ENCODE measurements at places on chromosomes 6 and 20. TPM values are rescaled to one million over a fixed set of nuclear protein-coding genes. Genes with fewer than 3 reads are reported as not detected.

- H3K4me3 ChIP-seq: no peak overlapping the region
- no peaks in the 10 kb centered on the region for H3K4me1 ChIP-seq
- H3K27me3 ChIP-seq: no peaks in the 10 kb centered on the region
- no peak for DNase-seq
Measured at GRCh38 chr6:138371720-138372119, 6.0 kb upstream of the SMIM28 start.

- no peaks in the 10 kb centered on the region for H3K4me1 ChIP-seq
- DNase-seq: no peak
- H3K27ac ChIP-seq: no peak overlapping the region
Measured at GRCh38 chr6:154112181-154112809, 73.3 kb downstream of the OPRM1 start.

BPIFA1 gene
- total RNA-seq: not detected

GGTLC1 gene
- not detected for total RNA-seq

PROCR gene
- 11.2 TPM for total RNA-seq

DNA sequence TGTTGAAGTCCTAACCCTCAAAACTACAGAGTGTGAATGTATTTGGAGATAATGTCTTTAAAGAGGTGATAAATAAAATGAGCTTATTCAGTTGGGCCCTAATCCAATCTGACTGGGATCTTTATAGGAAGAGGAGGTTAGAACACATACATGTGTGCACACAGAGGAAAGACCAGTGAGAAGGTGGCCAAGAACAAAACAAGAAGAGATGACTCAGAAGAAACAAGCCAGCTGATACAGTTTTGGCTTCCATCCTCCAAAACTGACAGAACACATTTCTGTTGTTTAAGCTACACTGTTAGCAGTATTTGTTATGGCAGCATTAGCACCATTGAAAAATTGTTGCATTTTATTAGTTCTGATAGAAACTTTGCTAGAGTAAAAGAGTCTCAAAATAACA is 609.3 kb upstream of the IMPG1 start:
- no peaks in the 10 kb centered on the region for H3K27me3 ChIP-seq
- no peaks in the 10 kb centered on the region for H3K4me1 ChIP-seq
- no peak overlapping the region for H3K27ac ChIP-seq
- no peak for DNase-seq
- no peak overlapping the region for H3K4me3 ChIP-seq

DNA sequence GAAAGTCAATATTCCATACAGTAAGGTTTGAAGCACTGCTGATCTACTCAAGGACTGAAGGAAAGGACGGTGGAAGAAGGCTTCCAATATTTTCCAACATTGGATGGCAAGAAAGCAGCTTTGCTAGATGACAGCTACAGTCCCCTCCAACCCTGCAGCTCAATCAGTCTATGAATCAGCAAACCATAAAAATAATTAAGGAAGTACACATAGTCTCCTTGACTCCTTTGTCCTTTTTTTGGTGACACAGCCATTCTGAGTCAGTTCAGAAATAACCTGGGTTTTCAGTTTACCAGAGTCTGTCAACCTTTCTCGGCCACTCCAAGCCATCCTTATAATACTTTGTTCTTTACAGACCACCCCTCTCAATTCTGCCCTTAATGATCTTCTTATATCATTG is 232.5 kb downstream of the IBTK start:
- no peak for DNase-seq
- no peak overlapping the region for H3K4me3 ChIP-seq
- H3K27me3 ChIP-seq: no peaks in the 10 kb centered on the region
- H3K27ac ChIP-seq: peak overlapping the region; percentile 17
- H3K36me3 ChIP-seq: no peaks in the 10 kb centered on the region
- H3K4me1 ChIP-seq: peaks cover 11% of the 10 kb centered on the region

- no peak overlapping the region for H3K4me3 ChIP-seq
- no peaks in the 10 kb centered on the region for H3K27me3 ChIP-seq
- H3K36me3 ChIP-seq: no peaks in the 10 kb centered on the region
- no peak overlapping the region for H3K27ac ChIP-seq
- H3K4me1 ChIP-seq: no peaks in the 10 kb centered on the region
Measured at GRCh38 chr6:33160096-33160495, 32.2 kb downstream of the COL11A2 start.

DNA sequence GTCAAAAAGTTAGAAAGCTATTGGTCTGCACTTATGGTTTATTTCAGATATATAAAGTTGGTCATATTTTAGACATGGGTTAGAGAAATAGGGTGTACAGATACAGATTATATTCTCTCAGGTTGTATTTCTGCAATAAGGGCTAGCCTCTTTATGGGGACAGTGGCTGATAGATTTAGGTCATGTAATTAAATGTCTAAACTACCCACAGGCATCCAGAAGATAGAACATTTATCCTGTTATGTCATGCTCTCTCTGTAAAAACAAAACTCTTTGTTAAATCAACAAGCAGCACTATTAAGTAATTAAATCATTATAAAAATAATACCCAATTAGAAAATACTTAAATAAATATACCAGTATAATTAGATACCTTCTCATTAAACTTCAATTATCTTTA is 612.6 kb upstream of the CITED2 start:
- no peak overlapping the region for H3K4me3 ChIP-seq
- H3K36me3 ChIP-seq: no peaks in the 10 kb centered on the region
- no peaks in the 10 kb centered on the region for H3K4me1 ChIP-seq
- H3K27ac ChIP-seq: no peak overlapping the region
- DNase-seq: no peak
- H3K27me3 ChIP-seq: no peaks in the 10 kb centered on the region

GRCh38 chr20:57104651-57105204 is 161.7 kb downstream of the BMP7 start:
- H3K4me1 ChIP-seq: no peaks in the 10 kb centered on the region
- H3K36me3 ChIP-seq: no peaks in the 10 kb centered on the region
- no peak overlapping the region for H3K27ac ChIP-seq

SEL1L2 gene
- total RNA-seq: 0.28 TPM

MUCL3 gene
- total RNA-seq: not detected

DNA sequence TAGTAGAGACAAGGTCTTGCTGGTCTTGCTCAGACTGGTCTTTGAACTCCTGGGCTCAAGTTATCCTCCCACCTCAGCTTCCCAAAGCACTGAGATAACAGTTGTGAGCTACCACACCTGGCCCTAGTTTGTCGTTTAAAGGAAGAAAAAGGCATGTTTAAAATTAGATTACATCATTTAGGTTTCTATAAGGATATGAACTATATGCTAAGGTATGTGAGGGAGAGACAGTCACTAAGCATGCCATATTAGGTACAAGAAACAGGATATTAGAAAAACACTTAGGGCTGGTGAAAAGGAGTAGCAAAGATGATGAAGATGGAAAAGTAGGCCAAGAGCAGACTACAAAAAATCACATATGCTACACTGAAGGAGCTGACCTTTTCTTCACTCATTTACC is 106.4 kb downstream of the ASCC3 start:
- DNase-seq: no peak
- no peaks in the 10 kb centered on the region for H3K4me1 ChIP-seq
- H3K4me3 ChIP-seq: no peak overlapping the region
- H3K27ac ChIP-seq: no peak overlapping the region
- H3K36me3 ChIP-seq: no peaks in the 10 kb centered on the region
- H3K27me3 ChIP-seq: no peaks in the 10 kb centered on the region

DNA sequence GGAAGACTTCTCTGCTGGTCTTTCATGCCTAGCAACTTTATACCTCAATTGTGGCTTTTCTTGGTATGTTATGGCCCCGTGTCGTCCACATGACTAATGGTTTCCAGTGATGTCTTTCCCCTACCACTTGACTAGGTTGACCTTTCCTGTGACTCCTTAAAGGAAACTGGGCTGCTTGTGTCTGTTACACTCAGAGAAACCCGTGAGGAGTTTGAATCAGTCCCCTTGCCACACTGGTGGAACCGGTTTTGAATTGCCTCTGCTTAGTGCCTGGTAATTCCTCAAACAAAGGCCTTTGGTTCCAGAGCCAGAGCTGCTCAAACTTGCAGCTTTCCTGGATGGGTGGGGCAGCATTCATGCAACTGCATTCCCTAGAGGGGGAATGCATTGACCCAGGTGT is 21.9 kb downstream of the ECT2L start:
- peak overlapping the region; percentile 79 for H3K27ac ChIP-seq
- no peak overlapping the region for H3K4me3 ChIP-seq
- peaks cover 8% of the 10 kb centered on the region for H3K4me1 ChIP-seq
- peak; percentile 97 for DNase-seq
- no peaks in the 10 kb centered on the region for H3K36me3 ChIP-seq

DNA sequence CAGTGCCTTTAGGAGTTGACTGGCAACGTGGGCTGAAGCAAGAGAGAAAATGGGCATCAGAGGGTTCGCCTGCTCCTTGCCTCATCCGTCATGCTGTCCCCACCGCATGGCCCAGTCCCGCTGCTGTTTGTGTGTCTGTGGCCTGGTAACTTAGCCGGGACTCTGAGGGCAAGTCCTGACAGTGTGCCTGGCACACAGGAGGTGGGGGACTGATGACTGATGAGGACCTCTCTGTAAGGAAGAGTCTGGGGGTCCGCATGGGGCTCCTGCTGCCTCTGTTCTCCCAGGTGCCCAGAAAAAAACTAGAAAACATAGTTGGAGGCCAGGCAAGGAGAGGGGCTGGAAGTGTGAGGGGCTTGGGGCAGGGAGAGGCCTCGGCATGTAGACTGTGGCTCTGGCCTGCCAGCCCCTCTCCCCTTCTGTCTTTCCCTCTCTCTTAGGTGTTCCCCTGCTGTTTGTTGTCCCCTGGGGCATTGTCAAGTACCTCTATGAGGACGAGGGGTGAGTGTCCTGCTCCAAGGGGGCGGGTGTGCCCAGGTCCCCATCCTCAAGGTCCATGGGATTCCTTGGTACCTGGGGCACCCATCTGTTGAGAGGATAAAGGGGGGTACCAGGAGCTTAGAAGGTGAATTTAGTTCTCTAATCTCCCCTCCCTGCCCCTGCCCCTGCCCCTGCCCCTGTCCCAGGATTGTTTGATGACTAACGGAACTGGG is 29.5 kb downstream of the GLP1R start:
- no peak overlapping the region for H3K27ac ChIP-seq
- H3K27me3 ChIP-seq: no peaks in the 10 kb centered on the region
- no peaks in the 10 kb centered on the region for H3K4me1 ChIP-seq
- no peak overlapping the region for H3K4me3 ChIP-seq

CRISP2 gene
- 22.7 TPM for total RNA-seq

GRCh38 chr20:14214046-14214445 is 123.4 kb downstream of the FLRT3 start:
- no peak for DNase-seq
- H3K27ac ChIP-seq: no peak overlapping the region
- no peaks in the 10 kb centered on the region for H3K36me3 ChIP-seq
- no peaks in the 10 kb centered on the region for H3K27me3 ChIP-seq
- no peaks in the 10 kb centered on the region for H3K4me1 ChIP-seq

OLIG3 gene
- not detected for total RNA-seq

DNA sequence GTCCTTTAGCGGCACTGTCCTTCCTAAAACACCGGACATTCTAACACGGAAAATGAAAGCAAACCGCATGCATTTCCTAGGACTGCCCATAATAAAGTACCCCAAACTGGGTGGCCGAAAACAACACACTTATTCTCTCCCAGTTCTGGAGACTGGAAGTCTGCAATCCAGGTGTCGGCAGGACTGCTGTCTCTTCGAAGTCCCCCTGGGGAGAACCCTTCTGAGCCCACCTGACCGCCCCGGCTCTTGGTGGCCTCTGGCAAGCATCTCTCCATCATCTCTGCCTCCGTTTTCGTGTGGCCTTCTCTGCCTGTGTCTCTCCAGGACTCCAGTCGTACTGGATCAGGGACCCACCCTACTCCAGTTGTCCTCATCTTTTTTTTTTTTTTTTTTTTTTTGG is 55.4 kb downstream of the SYNJ2 start:
- H3K4me3 ChIP-seq: no peak overlapping the region
- no peaks in the 10 kb centered on the region for H3K27me3 ChIP-seq
- H3K4me1 ChIP-seq: peaks cover 16% of the 10 kb centered on the region
- H3K36me3 ChIP-seq: no peaks in the 10 kb centered on the region

Measured in prostate gland (tissue), 2 donors.